ENCODE measurements at places on chromosomes 6 and 20.

DNA sequence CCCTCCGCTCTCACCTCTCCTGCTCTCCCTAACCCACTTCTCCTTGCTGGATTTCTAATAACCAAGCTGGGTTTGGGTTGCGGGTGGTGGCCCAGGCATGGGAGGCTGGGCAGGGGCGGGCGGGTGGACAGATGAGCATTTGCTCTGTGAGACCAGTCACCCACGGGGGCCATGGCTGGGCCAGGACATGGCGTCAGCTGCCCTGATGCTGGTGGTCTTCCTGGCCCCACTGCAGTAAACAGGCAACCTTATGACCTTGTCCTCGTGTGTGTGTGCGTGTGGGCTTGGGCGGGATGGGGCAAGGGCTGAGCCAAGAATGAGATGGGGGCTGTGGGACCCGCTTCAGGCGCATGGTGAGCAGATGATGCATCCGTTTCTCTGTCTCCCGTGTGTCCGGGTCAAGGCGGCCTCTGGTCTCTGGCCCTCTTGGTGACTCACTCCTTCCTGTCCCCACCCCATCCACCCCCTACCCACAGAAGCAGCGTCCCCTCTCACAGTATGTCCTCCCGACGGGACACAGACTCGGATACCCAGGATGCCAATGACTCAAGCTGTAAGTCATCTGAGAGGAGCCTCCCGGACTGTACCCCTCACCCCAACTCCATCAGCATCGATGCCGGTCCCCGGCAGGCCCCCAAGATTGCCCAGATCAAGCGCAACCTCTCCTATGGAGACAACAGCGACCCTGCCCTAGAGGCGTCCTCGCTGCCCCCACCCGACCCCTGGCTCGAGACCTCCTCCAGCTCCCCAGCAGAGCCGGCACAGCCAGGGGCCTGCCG, 41.4 kb upstream of the MYL9 start:
- DNase-seq = no peak

DNA sequence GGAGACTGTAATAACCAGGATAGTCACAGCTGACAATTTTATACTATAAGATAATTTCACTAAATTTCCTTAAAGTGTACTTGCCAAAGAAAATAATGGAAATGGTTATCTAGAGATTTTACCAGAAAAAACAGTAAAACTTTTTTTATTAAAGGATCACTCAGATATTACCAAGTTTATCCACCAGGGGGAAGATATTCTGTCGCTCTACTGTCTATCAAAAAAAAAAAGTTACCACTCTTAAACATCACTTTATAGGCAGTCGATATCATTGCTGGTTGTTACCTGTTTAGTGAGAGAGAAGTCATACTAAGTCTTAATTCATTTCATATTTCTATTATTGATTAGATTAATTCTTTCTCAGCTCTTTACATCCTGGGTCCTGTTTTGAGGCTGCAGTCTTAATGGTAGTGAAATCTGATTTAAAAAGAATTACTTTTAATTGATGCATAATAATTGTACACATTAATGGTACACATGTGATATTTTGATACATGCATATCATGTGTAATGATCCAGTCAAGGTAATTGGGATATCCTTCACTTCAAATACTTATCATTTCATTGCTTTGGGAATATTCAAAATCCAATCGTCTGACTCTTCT, 18.9 kb downstream of the L3MBTL3 start:
- DNase-seq = no peak

GRCh38 chr20:5789827-5790226, 39.6 kb downstream of the SHLD1 start:
- no peak for DNase-seq

- no peak for DNase-seq
These were observed 40.2 kb downstream of the SMAP1 start for GRCh38 chr6:70707893-70708292.

- no peak for DNase-seq
These were observed 30.4 kb downstream of the SLC2A4RG start for GRCh38 chr20:63769891-63770474.
